ENCODE measurements at places on chromosomes 1 and 21. TPM values are rescaled to one million over a fixed set of nuclear protein-coding genes. Genes with fewer than 3 reads are reported as not detected.

Gene RGS8
- polyA plus RNA-seq: not detected

Gene C4BPA
- not detected for polyA plus RNA-seq

Gene NUP210L
- 0.07 TPM for polyA plus RNA-seq

Gene TMEM269
- 0.01 TPM for polyA plus RNA-seq

Gene TMEM201
- polyA plus RNA-seq: 10.7 TPM

- DNase-seq: no peak
These were observed 98.5 kb upstream of the DMRTA2 start for GRCh38 chr1:50521703-50522102.

GRCh38 chr1:92992054-92992453, 30.8 kb upstream of the DIPK1A start:
- DNase-seq: no peak

DNA sequence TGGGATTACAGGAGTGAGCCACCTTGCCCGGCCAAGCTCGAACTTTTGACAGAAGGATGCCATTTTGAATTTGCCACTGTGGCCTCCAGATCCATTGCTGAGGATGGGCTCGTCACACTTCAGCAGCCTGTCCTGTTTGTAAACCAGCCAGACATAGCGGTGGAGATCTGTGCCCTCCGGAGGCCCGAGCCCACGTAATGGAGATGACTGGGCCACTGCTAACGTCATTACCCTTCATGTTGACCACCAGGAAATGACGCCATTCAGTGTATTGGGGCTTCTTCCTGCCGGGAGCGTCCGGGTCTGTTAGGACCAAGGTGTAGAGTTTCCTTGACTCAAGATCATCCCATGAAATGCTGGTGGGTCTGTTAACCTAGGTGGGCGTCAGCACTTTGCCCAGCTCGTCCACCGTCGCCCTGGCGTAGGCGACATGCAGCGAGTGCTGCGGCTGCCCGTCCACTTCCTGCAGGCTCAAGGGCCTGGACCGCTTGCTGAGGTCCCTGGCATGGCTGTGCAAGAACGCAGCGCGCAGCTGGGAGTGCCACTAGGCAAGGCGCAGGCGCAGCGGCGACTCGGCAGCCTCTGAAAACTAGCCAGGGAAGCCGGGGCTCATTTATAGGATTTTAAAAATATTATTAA, 40.8 kb downstream of the PTPRC start:
- no peak for DNase-seq

GRCh38 chr1:225577241-225577640, 75.7 kb downstream of the ENAH start:
- no peak for DNase-seq

- no peak for DNase-seq
These were observed 1.9 kb downstream of the SCAMP3 start for GRCh38 chr1:155260276-155260675.

GRCh38 chr1:225700164-225700821, 47.4 kb upstream of the ENAH start:
- no peak for DNase-seq

GRCh38 chr1:213698092-213698702, 289.6 kb upstream of the PROX1 start:
- DNase-seq: no peak

DNA sequence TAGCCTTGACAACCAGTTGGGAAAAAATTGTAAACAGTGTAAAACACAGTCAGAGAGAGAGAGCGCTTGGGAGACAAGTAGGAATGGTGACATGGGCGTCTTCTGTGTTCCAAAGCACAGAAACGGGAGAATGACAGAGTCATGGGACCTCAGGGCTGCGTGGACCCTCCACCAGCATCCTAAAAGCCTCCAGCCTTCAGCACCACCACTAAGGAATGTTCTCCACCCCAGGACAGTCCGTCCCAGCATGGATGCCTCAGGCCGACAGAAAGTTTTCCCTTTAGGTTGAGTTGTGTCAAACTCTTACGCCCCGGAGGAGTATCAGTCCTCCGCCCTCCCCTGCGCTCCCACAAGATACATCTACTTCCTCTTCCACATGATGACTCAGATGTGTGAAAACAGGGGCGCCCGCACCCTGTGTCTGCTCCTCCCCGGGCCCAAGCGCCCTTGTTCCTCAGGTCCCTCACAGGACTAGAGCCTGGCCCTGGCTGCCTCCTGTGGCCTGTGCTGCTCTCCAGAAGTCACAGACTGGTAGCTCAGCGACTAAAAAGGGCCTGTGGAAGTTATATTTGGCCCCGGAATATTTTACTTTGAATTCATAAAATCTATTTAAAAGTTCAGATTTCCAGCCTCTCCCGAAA, 63.9 kb upstream of the EFHD2 start:
- peak; percentile 44 for DNase-seq

DNA sequence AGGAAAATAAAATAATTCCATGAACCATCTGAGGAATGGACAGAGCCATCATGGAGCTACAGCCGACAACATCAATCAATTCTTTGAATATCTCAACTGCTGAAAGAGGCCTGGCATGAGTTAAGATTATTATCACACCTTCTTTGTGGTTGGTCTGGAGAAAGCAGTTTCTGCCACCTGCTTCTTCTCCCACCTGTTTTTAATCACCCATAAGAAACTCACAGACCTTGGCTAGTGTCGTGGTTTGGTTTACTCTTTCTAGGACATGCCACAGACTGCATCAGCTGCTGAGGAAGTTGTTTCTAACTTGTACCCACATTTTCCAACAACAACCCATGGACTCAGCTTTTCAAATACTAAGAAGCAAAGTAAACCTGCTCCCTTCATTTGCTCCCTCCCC, 65.6 kb downstream of the NTPCR start:
- no peak for DNase-seq

GRCh38 chr1:39791838-39792237, 3.2 kb upstream of the BMP8B start:
- no peak for DNase-seq

All from heart right ventricle (tissue), 16 donors.